ENCODE measurements at places on chromosomes 3 and 15. TPM values are rescaled to one million over a fixed set of nuclear protein-coding genes. Genes with fewer than 3 reads are reported as not detected.

GRCh38 chr3:149407898-149408297, 30.4 kb upstream of the TM4SF1 start:
- DNase-seq, result peak; percentile 16

Gene IL17RB
- polyA plus RNA-seq, result 15.9 TPM

GRCh38 chr3:127714125-127714571, 41.4 kb downstream of the ABTB1 start:
- DNase-seq, result peak; percentile 25

GRCh38 chr3:161474139-161474538, 22.5 kb upstream of the OTOL1 start:
- DNase-seq, result no peak

Gene CTXN2
- 0.06 TPM for polyA plus RNA-seq

Gene XCR1
- not detected for polyA plus RNA-seq

DNA sequence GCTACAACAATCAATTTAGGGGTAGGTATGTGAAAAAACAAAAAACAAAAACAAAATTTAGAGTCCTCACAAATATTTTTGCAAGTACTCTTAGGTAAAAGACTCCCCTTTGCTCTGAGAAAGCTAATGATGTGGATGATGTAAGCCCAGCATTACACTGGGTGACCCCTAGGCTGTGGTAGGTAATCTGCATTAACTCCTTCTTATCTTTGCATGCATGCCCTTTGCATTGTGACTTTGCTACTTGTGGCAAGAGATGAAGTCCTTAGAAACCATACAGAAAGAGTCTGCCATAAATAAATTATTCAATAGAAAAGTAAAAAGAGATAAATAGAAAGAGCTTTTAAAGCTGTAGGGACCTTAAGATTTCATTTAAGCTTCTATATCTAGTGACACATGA, 159.7 kb upstream of the MBNL1 start:
- DNase-seq, result no peak

DNA sequence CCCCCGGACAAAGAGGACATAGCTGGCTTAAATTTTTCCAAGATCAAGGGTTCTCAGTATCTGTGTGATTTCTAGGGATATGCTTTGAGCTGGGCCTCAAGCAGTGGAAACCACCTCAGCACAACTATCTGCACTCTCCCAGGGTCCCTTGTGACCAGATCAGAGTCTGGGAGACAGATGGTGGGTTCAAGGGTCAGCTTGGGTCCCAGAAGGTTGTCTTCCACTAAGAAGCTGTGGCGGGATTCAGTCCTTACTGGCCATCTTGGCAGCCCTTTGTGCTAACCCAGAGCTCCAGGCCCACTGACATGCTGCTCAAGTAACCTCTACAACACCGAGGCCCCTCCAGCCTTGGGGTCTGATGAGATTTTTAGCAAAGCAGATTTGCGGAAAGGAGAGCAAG, 2.7 kb downstream of the INSYN1 start:
- no peak for DNase-seq

DNA sequence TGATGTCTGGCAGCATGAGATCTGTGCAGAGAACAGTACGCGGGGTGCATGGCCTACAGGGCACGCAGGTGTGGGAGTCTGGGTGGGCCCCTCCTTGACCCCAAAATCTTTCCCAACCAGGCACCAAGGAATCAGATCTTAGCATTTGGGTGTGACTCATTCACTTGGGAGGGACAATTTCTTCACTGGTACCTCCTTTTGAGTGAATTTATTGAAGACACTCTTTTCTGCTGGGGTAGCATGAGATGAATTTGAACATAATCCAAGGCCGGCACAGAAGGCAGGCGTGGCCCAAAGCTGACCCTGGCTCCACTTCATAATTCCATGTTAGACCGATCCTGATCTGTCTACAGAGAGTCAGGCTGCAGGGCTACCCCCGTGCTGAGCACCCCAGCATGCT, 30.6 kb upstream of the CDV3 start:
- DNase-seq, result no peak

Measured in cardiac muscle cell (in vitro differentiated cells and primary cell).